ENCODE measurements at places on chromosomes 3 and 15.

- no peak for DNase-seq
Measured at GRCh38 chr3:73405853-73406252, 218.9 kb downstream of the PDZRN3 start.

DNA sequence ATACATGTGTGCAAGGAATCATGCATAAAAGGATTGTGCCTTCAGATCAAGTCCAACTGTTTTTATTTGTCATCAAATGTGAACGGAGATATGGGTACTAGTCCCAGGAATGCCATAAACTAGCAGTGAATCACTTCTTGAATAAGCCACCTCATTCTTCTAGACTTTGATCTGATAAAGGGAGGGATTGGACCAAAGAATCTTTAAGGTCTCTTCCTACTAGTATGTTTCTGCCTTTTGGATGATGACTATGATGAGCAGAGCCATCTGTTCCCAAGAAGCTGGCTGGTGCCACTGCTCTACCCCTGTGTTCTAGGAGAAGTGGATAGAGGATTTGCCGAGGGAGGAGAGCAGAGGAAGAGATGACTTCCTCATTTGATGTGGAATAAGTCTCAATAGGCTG, 28.8 kb upstream of the UACA start:
- DNase-seq: no peak

DNA sequence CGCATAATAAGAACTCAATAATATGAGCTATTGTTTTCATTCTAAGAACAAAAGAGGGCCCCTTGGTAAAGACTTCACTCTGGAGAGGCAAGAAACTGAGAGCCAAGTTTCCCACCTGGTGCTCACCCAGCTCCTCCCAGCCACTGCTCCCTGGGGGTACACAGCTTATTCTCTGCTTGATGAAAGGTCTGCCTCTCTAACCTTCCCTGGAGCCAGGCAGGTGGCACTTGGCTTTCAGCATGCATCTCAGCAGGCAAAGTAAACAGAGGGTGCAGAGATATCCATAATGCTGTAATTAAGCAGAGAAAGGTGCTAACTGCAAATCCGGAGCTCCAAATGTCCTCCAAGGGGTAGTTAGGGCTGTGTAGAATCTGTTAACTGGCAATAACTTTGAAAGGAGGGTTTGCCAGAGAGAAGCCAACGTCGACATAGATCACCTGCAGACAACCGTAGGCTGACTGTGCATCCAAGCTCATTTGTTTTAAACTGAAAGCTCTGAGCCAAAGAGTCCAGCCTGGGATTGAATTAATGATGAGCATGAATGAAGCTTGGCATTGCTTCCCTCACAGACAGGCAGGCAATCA, 159.6 kb upstream of the PROK2 start:
- no peak for DNase-seq

- no peak for DNase-seq
Measured at GRCh38 chr15:60972301-60972700, 256.8 kb downstream of the RORA start.
